Activated T-helper 1 cell treated with Interleukin-2 at 50 U/mL for 16 hours (primary cell): ENCODE measurements at places on chromosomes 6 and 20.

DNA sequence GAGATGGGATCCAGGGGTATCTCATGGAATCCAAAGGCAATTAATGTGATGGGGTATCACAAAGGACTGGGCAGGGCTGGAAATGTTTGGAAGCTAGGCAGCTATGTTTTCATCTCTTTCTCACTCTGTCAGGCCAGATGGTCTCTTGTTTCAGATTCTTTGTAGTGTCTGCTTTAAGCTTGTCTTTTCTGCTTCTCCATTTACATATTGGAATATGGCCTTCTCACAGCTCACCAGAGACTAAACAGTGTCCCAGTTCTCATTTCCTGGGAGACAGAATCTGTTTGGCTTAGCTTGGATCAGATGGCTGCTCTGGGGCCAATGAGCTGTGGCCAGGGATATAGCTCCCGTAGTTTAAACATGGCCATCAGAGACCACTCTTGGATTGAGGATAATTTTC is 78.9 kb downstream of the SLC35F1 start:
- no peak for DNase-seq

GRCh38 chr6:1405221-1405620 is 15.8 kb downstream of the FOXF2 start:
- DNase-seq, result no peak

GRCh38 chr20:25313593-25313992 is 65.7 kb downstream of the PYGB start:
- DNase-seq, result no peak

GRCh38 chr20:58604128-58604881 is 46.8 kb upstream of the STX16 start:
- no peak for DNase-seq
